Activated T-helper 2 cell treated with anti-CD3 and anti-CD28 coated beads, Interferon-gamma antibody, Interleukin-2, Interleukin-4, amounts not matched to agents 10 μg/mL and 5 μg/mL and 100 μg/mL, durations not matched to agents 14 hours and 24 hours and 36 hours (primary cell): ENCODE measurements at places on chromosomes 4 and X. TPM values are rescaled to one million over a fixed set of nuclear protein-coding genes. Genes with fewer than 3 reads are reported as not detected.

DNA sequence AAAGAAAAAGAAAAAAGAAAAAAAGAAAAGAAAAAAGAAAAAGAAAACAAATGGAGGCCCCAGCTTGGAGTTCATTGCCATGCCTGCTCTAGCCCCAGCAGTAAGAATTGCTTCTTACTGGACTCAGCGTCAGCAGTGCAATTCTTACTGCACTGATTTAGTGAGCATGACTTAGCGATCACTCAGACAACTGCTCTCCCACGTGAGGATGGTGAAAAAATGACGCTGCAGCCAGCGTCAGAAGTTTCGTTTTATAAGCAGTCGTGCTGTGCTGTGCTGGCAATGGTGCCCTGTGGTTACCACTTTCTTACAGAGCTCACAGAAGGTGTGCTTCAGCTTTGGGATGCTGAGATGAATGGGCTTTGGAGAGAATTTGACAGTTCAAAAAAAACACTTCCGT lies 68.3 kb upstream of the DDX3X start:
- peak; percentile 34 for DNase-seq

- no peak for DNase-seq
These were observed 333.0 kb downstream of the DCHS2 start for GRCh38 chr4:154158361-154159155.

DNA sequence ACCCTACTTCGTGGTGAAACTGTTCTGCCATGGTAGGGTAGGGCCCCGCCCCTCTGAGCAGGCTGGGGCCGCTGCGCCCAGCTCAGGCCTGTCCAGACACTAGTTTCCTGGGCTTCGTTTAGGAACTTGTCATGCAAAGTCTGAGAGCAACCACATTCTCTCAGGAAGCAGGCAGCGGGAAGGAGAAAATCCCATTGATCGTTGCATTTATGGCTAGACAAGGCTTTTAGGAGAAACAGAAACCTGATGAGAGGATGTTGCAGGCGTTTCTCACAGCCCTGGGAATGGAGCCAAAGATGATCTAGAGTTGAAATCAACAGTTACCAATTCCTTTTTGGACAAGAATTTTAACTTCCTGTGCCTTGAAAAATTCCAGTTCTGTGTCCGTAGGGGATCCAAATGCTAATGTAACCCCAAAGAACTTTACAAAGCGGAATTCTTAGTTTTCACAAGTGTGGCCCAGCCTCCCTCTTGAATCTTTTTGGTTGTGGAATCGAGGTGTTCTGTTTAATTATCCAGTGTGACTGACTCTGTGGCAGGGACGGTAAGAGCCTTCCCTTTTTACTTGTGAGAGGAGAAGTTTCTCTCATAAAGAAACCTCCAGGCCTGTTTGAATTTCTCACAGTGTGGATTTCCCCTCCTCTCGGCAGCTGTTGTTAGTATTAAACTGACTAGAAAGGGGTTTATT lies 4.5 kb upstream of the CXCL9 start:
- DNase-seq = no peak

DNA sequence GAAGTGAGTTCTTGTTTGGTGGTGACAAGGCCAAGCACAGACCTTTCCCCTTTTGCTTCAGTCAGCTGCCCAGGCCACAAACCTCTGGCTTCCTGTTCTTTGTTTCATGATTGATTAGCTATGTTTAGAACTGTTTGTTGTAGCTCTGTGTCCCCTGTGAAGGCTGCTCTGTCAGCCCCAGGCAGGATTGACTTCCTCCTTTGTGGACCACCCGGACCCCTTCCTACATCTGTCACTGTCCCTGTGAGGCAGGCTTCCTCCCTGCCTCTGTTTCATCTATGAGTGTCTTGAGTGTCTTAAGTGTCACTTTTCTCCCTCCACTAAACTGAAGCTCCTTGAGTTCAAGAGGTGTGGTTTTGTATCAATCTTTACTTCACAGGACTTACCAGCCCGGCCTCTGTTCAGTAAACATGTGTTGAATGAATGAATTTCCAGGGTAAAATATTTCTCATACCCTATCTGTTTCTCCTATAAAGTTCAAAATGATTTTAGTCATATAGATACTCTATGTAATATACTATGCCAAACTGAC lies 83.5 kb downstream of the ZNF674 start:
- DNase-seq = no peak

- DNase-seq = no peak
These were observed 70.2 kb upstream of the TLR3 start for GRCh38 chr4:185998791-185999190.

DNA sequence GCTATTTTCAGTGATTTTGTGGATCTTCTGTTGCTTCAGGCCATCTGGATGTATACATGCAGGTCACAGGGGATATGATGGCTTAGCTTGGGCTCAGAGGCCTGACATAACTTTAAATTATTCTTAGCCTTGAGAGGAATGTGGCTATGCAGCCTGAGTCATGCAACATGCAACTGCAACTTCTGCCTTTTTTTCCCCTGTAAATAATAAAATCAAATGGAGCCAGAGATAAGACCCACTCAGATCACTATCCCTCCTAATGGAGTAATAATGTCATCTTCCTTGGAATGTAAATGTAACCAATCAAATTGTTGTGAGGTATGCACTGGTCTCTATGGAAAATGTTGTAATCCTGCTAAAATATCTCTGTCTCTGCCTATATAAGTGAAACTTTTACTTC lies 54.9 kb downstream of the MAGEB17 start:
- no peak for DNase-seq

DNA sequence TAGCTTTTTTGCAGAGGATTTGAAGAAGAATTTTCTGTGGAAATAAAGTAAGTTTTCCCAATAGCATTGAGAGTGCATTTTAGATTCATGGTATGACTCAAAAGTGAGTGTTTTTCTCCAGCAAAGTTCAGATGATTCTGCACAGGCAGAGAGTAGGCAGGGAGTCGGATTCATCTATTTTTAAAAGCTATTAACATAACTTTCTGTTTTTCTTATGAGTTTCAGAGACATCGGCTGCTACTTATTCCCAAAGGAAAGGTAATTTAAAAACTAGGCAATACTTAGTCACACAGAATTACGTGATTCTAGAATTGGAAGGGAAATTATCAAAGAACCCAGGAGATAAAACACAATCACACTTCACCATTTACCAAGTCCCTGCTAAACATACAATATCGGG lies 4.4 kb downstream of the CCDC110 start:
- no peak for DNase-seq

GRCh38 chr4:172155838-172156345 lies 342.7 kb downstream of the GALNTL6 start:
- no peak for DNase-seq

- no peak for DNase-seq
These were observed 557.7 kb downstream of the RAB28 start for GRCh38 chr4:12926189-12927066.

GRCh38 chr4:7055990-7056325 lies 11.9 kb downstream of the GRPEL1 start:
- no peak for DNase-seq

GRCh38 chr4:14827111-14827510 lies 175.2 kb upstream of the CPEB2 start:
- DNase-seq = no peak

The MND1 gene
- 15.4 and 17.8 TPM in 2 replicates for total RNA-seq

The MAGEB10 gene
- total RNA-seq = not detected in 2 replicates

The CENPU gene
- 60.9 and 74.2 TPM in 2 replicates for total RNA-seq

The BBS7 gene
- 17.5 and 18.5 TPM in 2 replicates for total RNA-seq
